MCF 10A (cell line): ENCODE measurements at places on chromosomes 7 and 10.

- DNase-seq, result no peak
These were observed 80.8 kb downstream of the RBM20 start for GRCh38 chr10:110724937-110725336.

DNA sequence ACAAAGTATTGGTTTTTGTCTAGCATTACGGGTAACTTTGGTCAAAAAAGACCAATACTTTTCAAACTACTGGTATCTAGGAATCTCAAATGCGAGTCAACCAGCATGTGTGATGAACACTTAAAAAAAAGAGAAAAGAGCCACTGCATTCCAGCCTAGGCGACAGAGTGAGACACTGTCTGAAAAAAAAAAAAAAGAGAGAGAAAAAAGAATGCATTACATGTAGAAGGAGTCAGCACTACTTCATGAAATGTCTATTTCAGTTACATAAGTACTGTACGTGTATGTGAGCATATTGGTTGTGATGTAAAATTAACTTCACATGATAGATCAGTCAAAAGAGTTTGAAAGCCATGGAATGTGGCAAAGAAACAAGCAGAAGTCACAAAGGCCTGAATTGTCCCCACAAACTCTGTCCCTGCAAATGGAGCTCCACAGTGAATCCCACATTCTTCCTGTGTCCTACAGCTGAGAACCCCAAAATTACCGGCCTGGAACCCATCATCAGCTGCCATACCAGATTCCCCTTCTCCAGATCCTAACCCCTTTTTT lies 1.6 kb downstream of the DENND11 start:
- no peak for DNase-seq

DNA sequence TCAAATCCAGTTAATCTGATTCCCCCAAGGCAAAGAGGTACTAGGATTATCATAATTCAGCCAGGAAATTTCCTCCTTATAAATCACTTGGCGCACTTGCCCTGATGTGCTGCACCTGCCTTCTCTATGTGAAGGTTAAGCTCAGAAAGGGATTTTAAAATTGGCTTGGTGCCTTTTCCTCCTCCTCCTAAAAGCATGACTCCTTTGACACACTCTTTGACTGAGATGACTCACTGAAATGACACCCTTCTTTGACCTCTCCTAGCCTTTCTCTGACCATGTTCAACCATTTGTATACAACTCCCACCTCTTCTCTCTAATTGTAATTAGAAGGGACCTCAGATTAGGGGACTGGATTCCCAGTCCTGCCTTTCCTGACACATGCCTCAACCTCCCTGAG lies 46.5 kb downstream of the ABLIM1 start:
- DNase-seq, result peak; percentile 61

DNA sequence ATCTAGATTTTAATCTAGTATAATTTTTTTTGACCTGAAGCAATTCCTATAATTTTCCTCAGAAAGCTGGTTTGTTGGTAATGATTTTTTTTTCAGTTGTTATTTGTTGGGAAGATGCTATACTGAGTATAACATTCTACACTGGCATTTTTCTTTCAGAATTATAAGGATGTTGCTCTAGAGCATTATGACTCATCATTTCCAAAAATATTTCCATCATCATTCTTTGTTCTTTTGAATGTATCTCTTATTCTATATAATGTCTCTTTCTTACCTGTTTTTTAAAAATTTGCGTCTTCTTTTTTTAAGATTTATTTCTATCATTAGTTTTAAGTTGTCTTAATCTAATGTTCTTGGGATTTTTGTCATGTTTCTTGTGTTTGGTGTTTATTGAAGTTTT lies 356.5 kb upstream of the KCND2 start:
- no peak for DNase-seq

GRCh38 chr7:90298145-90299038 lies 22.7 kb downstream of the FAM237B start:
- DNase-seq, result peak; percentile 74

GRCh38 chr10:89916468-89917215 lies 215.3 kb downstream of the KIF20B start:
- DNase-seq, result peak; percentile 47

GRCh38 chr10:28586176-28586575 lies 53.3 kb downstream of the WAC start:
- no peak for DNase-seq

- DNase-seq, result no peak
These were observed 102.1 kb downstream of the FOXL3 start for GRCh38 chr7:391961-392524.

GRCh38 chr10:11285171-11285570 lies 267.5 kb downstream of the CELF2 start:
- DNase-seq, result peak; percentile 4

DNA sequence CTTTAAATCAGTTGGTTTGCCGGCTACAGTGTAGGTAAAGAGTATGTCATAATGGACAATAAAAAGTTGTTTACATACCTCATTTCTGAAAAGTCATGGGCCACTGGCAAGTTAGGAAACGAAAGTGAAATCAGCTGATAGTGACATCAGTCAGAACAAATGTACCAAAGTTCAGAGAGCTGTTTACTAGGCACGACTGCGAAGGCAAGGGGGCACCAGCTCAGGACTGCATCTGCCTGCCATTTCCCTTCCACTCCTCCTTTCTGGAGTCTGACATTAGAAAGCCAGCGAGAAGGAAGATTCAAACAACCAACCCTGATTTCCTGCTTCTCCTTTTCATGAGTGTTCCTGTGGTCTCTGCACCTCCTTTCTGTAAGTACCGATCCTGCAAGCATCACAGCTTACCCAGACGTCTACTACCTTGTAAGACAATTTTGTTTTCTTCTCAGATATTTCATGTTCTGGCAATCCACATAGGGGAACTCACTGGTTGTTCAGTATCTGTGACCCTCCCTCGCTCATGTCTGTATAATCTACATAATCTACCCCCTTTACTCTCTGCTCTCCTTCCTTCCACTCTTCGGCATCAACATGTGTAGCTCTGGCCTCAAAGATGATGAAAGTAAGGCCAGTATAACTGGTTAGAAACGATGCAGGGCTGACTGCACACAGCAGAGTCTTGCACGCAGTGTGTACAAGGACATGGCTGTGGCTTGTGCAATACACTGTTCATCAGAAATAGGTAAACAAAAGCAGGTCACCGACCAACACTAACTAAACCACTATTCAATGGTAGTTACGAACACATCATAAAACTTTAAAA lies at the start of gene TMEM140:
TMEM140 (plus strand) TSS at position 174 of the 823 bp plus-strand sequence. CDS start 16,370 bp downstream, outside the sequence.
- DNase-seq, result peak; percentile 33

DNA sequence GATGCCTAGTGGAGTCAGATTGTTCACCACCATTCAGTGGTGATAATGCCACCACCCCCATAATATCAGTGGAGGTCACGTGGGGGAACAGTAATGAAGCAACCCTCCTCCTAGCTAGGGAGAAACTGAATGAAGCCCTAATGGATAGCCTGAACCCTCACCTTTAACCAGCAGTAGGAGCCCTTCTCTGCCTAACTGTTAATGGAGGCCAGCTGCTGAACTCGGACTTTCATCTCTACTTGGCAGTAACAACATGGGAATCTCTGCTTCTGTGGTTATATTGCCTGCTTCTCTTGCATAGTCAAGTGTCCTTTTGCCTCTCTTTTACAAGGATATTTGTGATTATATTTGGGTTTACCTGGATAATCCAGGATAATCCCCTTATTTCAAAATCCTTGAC lies 1097.9 kb downstream of the REEP3 start:
- DNase-seq, result no peak

DNA sequence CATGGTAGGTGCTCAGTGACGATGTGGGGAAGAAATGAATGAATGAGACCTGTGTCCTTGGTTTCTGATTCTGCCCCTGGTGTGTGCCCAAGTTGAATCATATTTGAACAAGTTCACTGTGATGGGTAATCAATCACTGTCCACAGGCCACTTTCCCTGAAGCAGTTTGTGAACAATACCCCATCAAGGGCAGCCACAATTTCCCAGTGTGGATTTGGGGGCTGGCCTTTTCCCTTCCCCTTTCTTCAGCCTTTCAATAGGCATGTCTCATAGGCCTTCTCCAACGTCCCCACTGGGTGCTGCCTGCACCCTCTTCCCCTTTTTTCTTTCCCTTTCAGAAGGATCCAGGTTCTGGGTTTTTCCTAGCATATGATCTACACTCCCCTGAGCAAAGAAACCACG lies 64.7 kb downstream of the CREB5 start:
- no peak for DNase-seq

DNA sequence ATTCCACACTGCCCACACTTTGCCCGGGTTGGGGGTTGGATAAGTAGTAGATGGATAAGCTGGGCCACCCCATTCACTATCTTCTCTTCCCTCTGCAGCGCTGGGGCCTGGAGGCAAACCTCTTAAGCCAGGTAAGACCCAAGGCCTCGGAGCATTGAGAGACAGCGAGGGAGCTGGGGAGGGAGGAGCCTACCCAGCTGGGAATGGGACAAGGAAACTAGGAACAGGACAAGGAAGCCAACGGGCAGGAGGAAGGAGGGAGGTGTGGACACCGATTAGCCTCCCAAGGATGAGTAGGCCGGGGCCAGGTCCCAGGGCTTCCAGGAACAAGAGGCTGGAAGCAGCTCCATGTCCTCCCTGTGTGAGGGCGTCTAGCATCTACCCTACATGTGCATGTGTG lies 9.6 kb downstream of the ELN start:
- DNase-seq, result no peak

DNA sequence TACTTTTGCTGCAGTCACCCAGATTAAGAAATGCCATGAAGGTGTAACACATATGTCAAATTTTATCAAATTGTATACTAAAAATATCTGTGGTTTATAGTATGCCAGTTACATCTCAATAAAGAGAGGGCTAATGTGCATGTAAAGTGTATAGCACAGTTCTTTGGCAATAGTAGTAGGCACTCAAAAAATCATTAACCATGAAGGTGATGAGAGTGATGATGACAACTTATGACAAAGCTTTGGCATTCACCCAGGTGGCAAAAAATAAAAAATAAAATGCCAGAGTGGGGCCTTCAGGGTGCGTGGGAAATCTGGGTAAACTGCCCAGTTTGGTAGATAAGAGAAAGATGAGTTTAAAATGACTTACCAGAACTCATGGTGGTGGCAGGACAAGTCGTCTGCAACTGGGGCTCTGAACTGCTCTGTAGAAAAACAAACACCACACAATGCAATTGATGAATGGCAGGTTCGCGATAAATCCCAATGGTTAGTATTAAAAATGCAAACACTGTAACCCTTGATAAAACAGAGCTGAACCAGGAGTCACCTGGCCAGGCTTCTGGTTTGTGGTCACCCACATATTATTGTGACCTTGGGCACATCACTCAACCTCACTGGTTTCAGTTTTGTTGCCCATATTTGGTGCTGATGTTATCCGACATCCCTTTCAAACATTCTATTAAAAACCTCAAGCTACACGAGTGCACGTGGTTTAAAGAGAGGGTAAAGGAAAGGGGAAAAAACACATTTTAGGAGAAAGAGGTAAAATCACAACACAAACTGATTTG lies 120.2 kb downstream of the SORBS1 start:
- DNase-seq, result no peak

DNA sequence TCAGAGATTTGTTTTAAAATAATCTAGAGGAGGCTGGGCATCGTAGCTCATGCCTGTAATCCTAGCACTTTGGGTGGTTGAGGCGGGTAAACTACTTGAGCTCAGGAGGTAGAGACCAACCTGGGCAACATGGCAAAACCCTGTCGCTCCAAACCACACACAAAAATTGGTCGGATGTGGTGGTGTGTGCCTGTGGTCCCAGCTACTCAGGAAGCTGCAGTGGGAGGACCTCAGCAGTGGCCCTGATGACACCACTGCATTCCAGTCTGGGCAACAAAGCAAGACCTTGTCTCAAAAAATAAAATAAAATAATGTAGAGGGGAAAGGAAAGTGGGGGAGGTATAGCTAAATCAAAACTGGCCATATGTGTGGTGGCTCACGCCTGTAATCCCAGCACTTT lies 13.9 kb upstream of the PPP3CB start:
- DNase-seq, result no peak

GRCh38 chr10:52756295-52756694 lies 16.3 kb downstream of the MBL2 start:
- DNase-seq, result no peak

- no peak for DNase-seq
These were observed 31.4 kb downstream of the OAT start for GRCh38 chr10:124387078-124387874.

DNA sequence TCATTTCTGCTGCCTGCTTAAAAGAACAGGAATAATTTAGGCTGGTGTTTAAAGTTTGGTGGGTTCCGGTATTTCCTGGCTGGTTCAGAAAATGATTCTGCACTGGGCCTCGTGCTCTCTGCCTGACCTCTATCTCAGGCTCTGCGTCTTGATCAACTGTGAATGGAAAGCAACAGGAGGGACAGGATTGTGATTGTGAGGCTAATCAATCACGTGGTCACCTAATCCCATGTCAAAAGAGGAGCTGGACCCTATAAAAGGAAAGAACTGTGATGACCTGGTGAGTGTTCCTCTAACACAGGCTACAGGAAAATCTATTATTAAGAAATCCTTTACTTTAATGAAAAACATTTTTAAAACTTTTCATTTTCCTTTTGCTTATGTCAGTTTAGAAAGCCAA lies at the start of gene DHX32:
DHX32 (minus strand) TSS at position 101 of the 400 bp plus-strand sequence. CDS start 468 bp downstream, outside the sequence.
- DNase-seq, result no peak

DNA sequence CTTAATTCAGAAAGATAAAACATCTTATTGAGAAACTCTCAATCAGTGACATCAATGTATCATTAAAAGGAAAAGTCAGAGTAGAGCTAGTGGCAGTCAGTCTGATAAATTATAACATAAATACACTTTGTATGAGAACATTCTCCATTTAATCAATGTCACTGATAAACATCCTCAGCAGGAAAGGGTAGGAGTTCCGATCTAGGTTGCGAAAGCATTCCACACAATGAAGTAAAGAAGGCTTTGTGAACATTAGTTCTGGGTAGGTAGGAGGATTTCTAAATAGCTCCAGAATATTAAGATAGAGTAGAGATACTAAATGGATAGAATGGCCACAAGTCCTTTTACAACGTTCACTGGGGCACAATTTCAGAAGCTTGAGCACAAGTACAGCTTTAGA lies 179.7 kb upstream of the MALRD1 start:
- no peak for DNase-seq

GRCh38 chr10:104989880-104990279 lies 348.8 kb downstream of the SORCS3 start:
- DNase-seq, result no peak

- DNase-seq, result no peak
These were observed 116.9 kb upstream of the KLF14 start for GRCh38 chr7:130850956-130851355.

DNA sequence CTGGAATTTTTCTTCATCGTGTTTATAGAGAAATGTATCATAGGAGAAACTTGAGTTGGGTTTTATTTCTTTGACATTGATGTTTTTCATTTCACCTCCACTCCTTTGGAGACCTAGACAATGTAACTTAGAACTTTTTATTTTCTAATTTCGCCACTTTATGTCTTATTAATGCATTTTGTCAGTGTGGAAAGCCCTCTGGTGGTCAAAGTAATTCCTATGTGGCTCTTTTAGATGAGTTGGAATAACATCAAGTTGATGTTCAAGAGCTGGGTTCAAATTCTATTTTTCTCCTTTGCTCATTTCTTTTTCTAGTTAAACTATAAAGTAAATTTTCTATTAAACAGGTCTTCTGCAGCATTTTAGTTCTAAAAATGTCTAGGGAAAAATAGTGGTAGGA lies 478.6 kb downstream of the LRMDA start:
- DNase-seq, result peak; percentile 36

- peak; percentile 76 for DNase-seq
These were observed 4.2 kb downstream of the AHR start for GRCh38 chr7:17302575-17303142.
